Stimulated activated CD4-positive, alpha-beta T cell treated with anti-CD3 and anti-CD28 coated beads, Interleukin-4, amount 100 ng/mL, for 1 hour (primary cell): ENCODE measurements at places on chromosomes 16 and 17.

DNA sequence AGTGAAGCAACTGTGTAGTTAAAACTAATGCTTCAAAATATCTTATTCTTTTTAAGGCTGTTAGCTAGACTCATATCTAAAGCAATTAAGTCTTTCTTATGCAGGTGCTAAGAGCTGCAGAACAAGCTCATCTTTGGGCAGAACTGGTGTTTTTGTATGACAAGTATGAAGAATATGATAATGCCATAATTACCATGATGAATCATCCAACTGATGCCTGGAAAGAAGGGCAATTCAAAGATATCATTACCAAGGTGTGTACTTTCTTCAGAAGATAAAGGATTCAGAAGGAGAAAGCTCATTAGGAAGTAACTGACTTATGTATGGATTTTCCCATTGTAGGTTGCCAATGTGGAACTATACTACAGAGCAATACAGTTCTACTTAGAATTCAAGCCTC lies 23.9 kb downstream of the PTRH2 start:
- no peak for DNase-seq

DNA sequence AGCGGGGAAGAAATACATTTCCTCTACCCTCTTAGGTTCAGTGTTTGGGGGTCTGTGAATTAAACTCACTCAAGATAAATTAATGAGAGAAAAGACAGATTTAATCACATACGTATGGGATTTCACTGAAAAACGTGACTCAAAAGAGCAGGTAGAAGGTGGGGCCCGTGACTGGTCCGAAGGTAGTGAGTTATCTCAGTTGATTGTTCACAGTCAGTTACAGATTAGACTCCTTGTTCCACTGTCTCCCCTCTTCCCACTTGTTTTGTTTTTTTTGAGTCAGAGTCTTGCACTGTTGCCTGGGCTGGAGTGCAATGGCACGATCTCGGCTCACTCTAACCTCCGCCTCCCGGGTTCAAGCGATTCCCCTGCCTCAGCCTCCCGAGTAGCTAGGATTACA lies 301.2 kb downstream of the SEC14L1 start:
- DNase-seq, result peak; percentile 64

GRCh38 chr17:59753522-59754467 lies 46.3 kb downstream of the VMP1 start:
- DNase-seq, result no peak

DNA sequence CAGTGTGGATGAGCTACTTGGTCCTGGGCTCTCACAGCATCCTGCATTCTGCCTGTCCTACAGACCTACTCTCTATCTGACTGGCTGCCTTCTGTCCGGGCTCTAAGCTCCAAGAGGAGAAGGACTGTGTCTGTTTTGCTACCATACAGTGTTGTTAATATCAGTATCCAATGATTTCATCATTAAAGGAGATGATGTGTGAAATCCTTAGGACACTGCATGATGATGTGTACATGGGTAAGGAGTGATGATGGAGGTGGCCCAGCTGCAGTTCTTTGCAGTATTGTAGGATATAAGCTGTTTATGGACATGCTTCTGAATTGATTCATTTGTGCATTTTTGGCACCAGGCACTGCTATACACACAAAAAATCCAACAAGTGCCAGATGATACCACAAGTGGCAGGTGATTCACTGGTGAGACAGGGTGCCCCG lies 536.9 kb upstream of the CDH11 start:
- DNase-seq, result no peak

GRCh38 chr16:23959072-23959751 lies 123.4 kb downstream of the PRKCB start:
- DNase-seq, result no peak

GRCh38 chr16:66576296-66576695 lies 3.0 kb upstream of the CMTM2 start:
- no peak for DNase-seq
